ENCODE measurements at places on chromosomes 5 and 9.

DNA sequence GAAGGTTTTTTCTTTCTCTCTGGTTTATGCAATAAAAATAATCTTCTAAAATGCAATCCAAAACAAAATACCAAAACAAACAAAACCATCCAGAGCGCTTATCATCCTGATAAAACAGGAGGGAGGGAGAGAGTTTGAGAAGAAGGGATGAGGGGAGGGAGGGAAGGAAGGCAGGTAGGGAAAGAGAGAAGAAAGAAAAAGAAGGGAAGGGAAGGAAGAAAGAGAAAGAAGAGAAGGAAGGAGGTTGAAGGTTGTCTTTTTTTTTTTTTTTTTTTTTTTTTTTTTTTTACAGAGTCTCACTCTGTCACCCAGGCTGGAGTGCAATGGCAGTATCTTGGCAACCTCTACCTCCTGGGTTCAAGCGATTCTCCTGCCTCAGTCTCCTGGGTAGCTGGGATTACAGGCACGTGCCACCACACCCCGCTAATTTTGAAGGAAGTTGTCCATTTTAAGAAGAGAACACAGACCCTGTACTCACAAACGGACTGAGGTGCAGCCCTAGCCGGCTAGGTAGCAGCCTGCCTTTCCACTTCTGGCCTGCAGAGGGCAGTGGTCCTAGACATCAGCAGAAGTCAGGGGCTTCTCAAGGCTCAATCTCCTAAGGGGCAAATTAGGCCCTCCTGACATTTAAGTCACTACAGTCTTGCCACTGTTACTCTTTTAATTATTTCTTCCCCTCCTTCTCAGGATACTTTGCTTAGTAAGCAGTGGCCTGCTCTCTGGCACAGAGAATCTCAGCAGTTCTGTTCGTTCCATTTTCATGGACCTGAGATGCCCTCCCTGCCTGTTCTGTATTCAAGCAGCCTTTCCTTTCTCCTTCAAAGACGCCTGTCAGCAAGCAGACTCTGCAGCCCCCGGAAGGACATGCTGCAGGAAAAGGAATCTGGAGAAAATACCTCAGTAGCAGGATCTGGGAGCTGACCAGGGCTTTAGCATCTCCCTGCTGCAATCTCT lies 76.4 kb downstream of the EPB41L4B start:
- DNase-seq, result peak; percentile 34

- no peak for DNase-seq
These were observed 115.3 kb upstream of the BNC2 start for GRCh38 chr9:16985559-16986348.

GRCh38 chr5:60262576-60263295 lies 369.2 kb upstream of the PDE4D start:
- no peak for DNase-seq

DNA sequence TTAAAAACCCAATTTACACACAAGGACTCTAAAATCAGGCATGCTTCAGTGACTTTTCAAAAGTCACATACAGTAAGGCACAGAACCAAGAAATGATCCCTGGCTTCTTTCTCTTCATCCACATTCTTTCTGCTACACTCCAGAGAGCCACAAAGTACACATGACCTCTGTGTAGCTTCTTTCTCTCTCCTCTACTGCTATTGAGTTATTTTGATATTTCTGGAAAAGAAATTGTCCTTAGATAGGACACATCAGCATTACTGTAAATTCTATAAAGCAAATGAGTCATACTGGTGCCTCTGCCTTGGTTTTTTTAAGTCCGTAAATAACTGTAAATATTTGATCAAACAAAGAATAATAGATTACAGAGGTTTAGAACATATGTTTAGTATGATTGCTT lies 96.3 kb downstream of the KIAA0825 start:
- DNase-seq, result no peak

GRCh38 chr5:82375488-82376244 lies 97.5 kb upstream of the RPS23 start:
- DNase-seq, result no peak

DNA sequence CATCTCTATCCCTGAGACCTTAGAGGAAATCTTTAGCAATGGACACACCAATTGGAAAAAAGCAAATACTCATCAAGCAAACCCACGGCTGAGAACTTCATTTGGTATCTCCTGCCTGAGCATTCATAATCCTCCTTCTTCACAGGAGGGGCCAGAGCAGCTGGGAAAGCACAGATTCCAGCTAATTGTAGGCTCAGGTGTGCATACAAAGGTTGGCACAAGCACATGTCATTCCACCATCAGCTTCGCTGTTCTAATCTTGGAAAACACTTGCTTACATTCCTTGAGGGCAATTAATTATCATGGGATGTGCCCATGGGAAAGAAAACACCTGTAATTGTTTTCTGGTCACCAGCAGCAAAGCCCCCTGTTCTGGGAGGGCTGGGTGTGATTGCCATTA lies 376.6 kb downstream of the SPOCK1 start:
- no peak for DNase-seq

DNA sequence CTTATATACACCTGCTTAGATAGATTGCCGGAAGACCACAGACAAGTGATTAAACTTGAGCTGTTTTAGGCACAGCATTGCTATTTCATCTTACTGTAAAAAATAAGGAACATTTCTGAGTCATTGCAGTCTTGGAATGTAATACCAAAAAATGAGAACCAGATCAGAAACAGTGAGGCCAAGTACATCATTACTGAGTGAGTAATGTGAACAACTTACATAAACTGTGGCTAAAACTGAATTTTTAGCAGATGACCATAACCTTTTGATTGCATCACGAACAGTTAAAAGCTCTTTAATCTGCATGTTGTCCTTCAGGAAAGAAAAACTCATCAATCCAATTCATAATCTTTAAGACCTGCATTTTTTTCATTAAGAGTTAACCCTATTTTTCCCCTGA lies 157.1 kb upstream of the FGF10 start:
- DNase-seq, result no peak

Measured in stimulated activated CD8-positive, alpha-beta memory T cell treated with anti-CD3 and anti-CD28 coated beads, Interleukin-4, amount 100 ng/mL, for 4 hours (primary cell).